Brain pericyte (primary cell): ENCODE measurements at places on chromosomes 11 and 22.

DNA sequence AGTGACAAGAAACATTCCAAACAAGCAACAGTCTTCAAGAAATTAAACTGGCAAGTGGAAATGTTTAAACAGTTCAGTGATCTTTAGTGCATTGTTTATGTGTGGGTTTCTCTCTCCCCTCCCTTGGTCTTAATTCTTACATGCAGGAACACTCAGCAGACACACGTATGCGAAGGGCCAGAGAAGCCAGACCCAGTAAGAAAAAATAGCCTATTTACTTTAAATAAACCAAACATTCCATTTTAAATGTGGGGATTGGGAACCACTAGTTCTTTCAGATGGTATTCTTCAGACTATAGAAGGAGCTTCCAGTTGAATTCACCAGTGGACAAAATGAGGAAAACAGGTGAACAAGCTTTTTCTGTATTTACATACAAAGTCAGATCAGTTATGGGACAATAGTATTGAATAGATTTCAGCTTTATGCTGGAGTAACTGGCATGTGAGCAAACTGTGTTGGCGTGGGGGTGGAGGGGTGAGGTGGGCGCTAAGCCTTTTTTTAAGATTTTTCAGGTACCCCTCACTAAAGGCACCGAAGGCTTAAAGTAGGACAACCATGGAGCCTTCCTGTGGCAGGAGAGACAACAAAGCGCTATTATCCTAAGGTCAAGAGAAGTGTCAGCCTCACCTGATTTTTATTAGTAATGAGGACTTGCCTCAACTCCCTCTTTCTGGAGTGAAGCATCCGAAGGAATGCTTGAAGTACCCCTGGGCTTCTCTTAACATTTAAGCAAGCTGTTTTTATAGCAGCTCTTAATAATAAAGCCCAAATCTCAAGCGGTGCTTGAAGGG is 6.0 kb downstream of the MALAT1 start:
- no peak for DNase-seq

DNA sequence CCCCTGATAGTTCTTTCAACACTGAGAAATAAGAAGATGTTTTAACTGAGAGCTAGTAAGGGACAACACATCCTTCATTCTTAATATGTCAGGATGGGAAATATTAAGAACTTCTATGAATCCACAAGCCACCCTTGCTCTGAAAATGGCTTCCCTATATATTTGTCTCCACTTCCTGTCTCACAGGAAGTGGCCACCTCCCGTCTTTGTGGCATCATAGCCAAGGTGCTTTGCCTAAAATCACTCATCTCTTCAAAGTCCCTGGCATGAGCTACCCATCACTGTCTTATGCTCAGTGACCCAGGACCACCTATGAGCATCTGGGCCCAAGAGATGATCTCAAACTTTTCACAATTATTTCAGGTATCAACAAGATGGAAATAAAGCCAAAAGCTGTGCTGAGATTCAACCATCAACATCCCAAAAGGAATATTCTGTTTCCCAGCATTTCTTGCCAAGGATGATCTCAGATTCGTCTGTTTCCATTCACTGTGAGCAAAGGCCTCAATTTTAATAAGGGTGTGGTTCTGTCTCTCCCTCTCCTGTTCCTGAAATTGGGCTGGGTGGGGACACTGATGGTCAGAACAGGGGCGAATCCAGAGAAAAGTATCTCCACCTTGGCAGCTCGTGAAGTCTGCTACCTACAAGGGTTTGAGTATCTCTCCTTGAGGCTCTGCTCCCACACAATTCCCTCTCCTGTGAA is 493.9 kb downstream of the MN1 start:
- no peak for DNase-seq

DNA sequence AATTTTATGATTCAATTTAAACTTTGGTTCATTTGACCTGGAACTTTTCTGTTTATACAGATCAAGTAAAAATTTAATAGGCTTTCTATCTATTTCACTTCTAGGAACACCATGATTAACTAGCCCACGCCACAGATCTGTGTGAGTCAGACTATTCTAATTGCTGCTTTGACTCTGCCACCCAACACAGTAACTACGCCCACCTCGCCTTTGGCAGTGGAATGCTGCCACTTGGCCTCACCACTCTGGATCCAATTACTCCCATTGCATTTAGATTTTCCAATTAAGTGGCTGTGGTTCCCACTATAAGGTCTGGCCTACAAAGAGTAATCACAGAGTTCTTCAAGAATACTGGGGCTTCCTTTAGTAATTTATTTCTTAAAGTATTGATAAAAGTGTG is 46.6 kb upstream of the LIN7C start:
- no peak for DNase-seq

DNA sequence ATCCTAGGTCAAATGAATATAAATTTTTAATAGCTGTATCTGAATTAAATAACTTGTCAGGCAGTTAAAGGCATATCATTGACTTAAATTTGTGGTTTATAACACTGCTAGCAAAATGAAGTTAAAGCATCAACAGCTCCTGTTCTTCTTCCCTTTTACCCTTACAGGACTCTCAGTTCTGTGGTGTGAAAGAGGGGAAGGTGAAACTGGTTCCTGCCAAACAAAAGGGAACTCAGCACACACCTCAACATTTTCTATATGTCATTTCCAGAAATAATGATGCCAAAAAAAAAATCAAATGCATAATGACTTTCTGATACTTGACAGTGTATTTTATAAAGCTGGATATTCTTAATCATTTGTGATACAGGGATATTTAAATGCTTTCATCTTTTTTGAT is 21.2 kb downstream of the ARL14EP start:
- DNase-seq, result no peak

- no peak for DNase-seq
Measured at GRCh38 chr11:28793282-28793738, 685.1 kb downstream of the METTL15 start.

DNA sequence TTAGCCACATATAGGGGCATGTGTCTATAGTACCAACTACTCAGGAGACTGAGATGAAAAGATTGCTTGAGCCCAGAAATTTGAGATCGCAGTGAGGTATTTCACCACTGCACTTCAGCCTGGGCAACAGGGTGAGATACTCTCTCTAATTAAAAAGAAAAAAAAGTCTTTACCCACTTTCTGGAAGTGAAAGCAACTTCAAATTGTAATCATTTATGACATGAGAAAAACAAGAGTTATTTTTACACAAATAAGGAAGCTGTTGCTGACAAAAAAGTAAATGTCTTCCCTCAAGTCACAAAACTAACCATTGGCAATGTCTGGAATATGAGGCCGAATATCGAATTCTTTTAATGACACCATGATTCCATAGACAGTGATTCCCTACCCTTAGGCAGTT is 71.4 kb downstream of the GLYATL1 start:
- DNase-seq, result no peak

DNA sequence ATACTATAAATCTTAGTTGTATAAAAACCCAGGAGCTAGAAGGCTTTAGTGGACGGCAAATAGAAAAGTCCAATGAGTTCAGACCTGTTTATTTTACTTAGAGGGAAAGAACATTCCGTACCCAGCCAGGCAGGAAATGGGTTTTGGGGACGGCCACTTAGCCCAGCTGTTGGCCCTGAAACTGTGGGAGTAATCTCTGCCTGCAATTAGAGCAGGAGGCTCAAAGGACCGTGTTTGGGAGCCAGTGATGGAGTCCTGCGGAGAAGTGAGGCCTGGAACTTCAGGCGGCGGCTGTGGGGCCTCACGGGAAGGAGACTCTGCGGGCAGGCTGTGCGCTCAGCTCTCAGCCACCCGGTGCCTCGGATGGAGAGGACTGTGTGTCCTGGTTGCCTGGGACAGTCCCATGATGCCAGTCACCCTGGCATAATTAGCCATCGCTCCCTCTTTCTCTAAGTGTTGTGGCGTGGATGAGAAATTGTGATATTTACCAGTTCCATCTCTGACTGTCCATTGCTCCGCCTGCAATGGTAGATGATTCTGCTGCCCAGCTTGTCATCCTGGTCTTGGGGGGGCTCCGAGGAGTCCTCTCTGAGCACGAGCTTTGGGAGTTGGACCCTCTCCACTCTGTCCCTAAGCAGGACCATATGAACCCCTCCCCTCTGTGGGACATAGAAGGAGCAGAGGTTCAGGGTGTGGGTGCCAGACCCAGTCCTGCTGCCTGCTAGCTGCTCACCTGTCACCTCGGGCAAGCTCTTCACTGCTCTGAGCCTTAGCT is 530.3 kb downstream of the TBC1D22A start:
- DNase-seq, result no peak
